ENCODE measurements at places on chromosomes 16 and 17.

DNA sequence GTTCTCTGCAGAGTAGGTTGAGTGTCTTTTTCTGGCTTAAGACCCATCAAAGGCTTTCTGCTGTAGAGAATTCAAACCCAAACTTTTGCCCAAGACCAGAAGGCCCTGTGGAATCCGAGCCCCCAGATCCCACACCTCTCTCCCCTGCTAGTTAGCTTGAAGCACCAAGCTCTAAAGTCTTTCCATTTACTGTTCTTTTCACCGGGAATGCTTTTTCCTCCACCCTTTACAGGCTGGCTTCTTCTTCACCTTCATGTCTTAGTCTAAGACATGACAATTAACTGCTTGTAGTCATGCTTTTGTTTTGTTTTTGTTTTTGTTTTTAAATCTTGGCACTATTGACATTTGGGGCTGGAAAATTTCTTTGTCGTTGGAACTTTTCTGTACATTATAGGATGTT lies 15.5 kb downstream of the HSD17B2 start:
- DNase-seq = no peak

GRCh38 chr17:31691251-31691905 lies 167.7 kb downstream of the COPRS start:
- no peak for DNase-seq

DNA sequence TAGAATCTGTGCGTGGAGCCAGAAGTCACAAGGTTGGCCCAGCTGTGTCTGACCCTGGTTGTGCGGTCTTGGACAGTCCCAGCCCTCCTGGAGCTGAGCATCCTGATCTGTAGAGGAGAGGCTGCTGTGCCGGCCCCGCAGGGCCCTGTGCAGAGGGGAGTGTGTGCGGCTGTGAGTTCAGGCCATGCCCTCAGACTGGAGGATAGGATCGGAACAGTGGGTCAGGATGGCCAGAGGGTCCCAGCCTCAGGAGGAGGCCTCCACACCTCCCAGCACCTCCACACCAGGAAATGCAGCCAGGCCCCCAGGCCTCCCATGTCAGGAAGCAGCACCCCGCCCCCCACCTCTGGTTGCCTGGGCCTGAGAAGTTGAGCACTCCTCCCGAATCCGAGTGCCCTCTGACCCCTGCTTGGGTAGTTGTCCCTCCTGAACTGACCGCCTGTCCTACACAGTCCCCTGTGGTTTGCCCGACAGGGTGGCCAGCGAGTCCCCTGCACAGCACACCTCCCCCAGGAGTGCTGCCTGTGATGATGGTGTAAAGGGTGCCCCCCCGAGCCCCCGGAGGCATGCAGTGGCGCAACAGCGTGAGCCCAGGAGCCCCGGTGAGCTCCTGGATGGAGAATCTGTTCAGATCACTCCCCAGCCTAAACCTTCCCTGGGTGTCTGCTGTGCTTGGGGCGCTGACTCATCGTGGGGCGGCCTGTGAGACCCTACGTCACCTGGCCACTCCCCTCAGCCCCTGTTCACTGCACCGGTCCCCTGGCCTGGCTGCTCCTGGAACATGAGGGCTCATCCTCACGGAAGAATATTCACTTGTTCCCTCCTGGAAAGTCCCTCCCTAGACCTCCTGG lies 285.2 kb downstream of the SEC14L1 start:
- DNase-seq = no peak

DNA sequence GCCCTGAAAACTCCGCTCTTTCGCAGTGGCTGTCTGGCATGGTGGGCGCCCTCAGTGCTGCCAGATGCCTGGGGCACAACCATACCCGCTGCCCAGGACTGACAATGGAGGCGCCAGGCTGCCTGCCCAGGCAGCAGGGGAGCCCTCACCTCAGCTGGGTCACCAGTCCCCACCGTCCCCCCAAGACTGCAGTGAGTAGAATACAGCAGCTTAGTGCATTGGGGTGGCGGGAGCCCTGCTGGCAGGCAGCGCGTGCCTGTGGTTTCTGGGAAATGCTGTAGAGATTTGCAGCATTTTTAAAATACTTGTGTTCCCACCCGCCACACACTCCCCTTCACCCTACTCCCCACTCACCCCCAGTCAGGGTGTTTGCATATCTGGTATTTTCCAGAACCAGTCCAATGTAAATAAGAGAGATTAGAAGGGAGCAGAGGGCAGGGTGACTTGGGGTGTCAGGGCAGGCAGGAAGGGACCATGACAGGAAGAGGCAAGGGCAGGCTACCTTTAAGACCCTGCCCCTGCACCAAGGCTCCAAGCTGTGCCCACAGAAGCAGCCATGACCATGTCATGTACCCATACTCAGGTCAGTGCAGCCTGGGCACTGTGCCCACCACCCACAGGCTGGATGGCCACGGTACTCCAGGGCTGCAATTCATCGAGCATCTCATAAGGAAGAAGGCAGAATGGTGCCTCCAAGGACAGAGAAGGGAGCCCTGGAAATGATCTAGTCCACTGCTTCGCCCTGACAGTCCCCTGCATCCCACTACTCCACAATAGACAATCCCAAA lies 21.5 kb downstream of the MYO18A start:
- no peak for DNase-seq

DNA sequence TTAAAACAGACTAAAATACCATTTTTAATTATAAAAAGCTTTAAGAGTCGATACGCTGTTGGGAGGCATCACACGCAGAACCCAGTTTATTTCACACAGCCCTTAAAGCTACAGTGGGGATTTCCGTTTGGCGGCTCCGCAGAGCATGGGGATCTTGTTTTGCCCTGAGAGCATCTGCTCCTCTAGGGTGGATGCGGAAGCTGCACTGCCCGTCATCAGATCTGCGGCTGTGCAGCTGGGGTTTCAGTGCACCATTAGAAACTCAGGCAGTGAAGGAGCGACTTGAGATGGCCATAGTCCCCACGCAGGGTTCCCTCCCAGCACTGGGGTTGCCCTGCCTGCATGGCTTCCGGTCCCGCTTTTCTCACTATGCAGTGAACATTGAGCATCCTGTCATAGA lies 62.2 kb upstream of the CHMP6 start:
- no peak for DNase-seq

- DNase-seq = no peak
These were observed 1.1 kb upstream of the MEAK7 start for GRCh38 chr16:84505249-84506187.

GRCh38 chr17:79573196-79573896 lies 37.5 kb downstream of the RBFOX3 start:
- DNase-seq = peak; percentile 15

DNA sequence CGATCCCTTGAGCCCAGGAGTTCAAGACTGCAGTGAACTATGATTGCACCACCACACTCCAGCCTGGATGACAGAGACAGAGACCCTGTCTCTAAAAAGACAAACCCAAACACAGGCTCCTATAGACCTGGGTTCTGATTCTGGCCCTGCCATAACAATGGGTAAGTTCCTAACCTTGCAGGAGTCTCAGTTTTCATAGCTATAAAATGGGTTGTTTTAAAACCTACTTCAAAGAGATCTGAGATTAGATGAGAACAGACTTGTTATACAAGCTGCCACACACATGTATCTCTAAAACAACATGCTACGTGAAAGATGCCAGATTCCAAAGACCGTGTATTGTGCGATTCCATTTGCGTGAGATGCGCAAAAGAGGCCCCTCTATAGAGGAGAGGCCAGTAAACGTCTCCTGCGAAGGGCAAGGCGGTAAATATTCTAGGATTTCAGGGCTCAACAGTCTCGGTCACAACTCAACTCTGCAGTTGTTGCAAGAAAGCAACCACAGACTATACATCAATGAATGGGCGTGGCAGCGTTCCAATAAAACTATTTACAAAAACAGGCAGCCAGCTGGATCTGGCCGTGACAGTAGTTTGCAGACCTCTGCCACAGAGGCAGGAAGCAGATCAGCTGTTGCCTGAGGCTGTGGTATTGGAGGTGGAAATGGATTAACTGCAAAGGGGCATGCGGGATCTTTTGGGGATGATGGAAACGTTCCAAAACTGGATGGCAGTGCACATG lies 5.9 kb downstream of the CORO7 start:
- no peak for DNase-seq

DNA sequence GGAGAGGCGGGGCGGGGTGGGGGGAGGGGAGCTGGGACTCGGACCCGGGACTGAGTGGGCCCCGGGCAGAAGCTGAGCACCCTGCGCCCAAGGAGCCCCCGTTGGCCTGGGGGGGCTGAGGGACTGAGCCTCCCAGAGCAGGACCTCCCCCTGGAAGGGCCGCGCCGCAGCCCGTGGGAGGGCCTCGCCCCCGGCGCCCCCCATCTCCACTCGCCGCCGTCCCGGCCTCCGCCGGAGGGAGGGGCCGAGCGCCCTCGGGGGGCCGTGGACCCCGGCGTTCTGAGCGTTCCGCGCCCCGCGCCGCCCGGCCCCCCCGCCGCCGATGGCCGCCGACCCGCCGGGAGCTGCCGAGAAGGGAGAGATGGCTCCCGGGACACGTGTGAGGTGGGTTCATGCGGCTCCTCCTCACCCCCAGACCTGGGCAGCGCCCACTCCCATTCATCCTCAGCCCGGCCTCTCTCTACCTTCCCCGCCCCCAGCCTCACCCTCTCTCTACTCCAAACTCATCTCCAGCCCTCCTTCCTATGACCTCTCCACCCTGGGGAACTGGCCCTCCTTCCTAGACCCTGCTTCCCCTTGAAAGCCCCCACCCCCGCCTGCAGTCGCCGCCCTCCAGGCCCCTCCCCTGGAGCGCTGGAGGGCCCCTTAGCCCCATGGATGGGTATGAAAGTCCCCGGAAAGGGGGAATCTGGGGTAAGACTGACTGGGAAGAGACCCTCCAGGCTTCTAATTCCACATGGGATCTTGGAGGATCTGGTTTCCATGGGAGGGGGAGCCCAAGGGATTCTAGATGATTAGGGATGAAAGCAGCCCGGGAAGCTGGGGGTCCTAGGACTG lies 922 bp downstream of the FBXL19 start:
- DNase-seq = peak; percentile 52

DNA sequence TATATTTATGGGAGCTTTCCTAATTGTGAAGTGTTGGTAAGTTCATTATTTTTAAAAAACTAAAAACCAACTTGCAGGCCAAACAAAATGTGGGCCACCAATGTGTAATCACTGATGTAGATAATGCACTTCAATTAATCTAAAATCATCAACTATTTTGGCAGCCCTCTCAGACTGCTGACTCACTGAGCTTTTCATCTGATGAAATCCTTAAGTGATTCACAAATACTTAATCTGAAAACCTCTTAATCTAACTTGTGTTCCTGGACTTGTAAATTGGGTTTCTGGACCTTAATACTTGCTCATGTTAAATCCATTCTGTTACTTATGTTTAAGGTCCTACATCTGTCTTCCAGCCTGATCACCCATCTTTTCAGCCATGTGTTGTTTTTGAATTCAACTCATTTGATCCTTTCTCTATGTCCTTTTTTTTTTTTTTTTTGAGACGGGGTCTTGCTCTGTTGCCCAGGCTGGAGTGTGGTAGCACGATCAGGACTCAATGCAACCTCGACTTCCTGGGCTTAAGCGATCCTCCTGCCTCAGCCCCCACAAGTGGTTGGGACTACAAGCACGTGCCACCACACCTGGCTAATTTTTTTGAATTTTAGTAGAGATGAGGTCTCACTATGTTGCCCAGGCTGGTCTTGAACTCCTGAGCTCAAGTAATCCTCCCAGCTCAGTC lies 39.0 kb downstream of the PRKCB start:
- peak; percentile 27 for DNase-seq

DNA sequence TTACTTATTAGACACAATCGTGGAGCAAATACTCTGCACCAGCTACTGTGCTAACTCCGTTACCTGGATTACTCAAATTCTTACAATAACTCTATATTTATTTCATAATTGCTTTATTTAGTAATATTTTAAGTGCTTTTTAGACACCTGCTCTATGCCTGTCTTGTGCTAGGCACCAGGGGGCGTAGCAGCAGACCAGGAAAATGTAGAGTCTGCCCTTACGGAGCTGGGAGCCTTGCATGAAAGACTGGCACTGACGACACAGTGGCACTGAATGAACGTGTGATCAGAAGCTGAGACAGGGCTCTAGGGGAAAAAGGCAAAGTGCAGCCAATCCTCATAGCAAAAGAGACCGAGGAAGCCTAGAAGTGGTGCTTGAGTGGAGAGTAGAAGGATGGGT lies 486.5 kb downstream of the CDH13 start:
- DNase-seq = peak; percentile 2

- DNase-seq = no peak
These were observed 49.8 kb downstream of the COTL1 start for GRCh38 chr16:84568066-84568465.

- DNase-seq = no peak
These were observed 4.4 kb downstream of the RPL3L start for GRCh38 chr16:1950047-1950446.

DNA sequence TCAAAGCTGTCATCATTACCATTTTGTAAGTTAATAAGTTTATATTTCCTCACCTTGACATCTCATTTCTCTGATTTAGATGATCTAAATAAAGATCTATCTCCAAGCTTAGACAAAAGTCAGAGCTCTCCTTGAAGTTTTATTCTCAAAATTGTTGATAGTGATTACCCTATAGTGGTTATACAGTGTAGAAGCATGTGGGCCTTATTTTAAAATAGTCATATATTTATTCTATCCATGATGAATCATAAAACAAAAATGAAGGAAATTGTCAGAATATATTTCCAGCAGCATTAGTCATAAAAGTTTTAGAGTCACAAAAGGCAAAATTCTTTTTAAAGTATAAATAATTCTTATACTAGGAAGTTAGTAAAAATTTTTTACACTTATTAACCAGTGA lies 49.0 kb downstream of the RHOT1 start:
- no peak for DNase-seq

DNA sequence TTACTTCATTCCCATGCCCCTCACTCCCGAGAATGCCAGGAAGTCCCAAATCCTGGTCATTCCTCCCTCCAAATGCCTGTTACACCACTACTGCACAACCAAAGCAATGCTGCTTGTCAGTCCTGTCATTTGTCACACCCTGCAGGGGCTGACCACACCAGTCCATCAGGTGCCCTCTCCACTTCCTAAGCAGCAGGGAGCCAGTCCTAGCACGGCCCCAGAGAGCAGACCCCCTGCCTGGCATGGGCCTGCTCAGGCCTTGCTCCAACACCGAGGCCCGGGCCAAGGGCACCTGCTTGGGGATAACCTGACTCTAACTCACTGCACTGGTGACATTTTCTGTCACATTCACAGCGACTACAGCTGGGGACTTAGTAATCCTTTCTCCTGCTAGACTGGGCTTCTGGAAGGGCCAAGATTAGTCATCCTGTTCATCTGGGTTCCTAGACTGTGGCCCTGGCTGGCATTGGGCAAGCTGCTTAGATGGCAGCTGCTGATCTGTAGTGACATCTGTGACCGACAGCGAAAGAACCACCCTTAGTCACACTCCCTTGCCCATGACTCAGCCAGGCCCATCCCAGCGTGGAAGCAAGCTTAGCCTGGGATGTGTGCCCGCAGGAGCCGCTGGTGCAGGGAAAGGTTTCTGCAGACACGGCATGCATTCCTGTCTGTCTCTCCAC lies 5.4 kb downstream of the ALYREF start:
- no peak for DNase-seq

GRCh38 chr17:66790501-66791061 lies 44.3 kb upstream of the CACNG5 start:
- no peak for DNase-seq
